ENCODE measurements at places on chromosomes 4 and X. TPM values are rescaled to one million over a fixed set of nuclear protein-coding genes. Genes with fewer than 3 reads are reported as not detected.

DNA sequence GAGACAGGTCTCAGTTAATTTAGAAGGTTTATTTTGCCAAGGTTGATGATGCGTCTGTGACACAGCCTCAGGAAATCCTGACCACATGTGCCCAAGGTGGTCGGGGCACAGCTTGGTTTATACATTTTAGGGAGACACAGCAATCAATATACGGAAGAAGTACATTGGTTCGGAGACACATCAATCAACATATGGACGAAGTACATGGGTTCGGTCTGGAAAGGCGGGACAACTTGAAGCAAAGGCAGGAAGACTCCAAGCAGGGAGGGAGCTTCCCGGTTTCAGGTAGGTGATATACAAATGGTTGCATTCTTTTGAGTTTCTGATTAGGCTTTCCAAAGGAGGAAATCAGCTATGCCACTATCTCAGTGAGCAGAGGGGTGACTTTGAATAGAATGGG, 225.2 kb upstream of the ZFP42 start:
- DNase-seq: no peak

DNA sequence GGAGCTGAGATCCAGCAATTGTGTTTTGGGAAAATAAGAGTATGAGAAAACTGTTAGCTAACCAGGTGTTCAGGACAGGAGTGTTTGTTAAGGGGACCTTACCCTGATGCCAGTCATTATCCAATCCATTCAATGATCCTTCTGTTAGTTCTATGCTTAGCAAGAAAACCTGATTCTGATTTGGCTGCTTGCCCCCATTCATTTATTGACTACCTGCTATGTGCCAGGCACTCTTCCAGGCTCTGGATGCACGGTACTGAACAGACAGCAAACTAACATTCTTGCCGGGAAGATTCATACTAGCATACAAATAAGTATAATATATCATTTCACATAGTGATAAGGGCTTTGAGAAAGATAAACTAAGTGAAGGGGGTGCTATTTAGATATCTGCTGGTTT, 1.0 kb upstream of the MECP2 start:
- no peak for DNase-seq

GRCh38 chr4:1255151-1255550, 6.2 kb upstream of the CTBP1 start:
- DNase-seq: no peak

DNA sequence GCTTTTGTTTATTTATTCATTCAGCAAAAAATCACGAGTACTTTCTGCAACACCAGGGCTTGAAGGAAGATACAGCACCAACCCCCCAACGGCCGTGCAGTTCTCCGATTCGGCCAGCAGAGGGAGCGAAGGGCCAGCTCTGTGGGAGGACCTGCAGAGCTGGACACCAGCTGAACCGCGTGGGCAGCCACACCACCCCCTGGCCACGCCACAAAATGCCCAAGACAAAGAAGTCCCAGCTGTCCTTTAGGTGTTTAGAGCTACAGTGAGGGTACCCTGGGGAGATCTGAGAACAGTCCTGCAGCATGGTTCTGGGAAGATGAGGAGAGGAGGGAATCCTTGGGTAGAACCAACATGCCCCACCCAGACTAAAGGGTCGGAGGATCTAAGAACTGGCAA, 83.1 kb downstream of the RELL1 start:
- peak; percentile 64 for DNase-seq

GRCh38 chrX:16733013-16733412, 13.6 kb downstream of the SYAP1 start:
- DNase-seq: no peak

- no peak for DNase-seq
Measured at GRCh38 chr4:136112116-136112515, 1420.2 kb downstream of the PCDH18 start.

- DNase-seq: no peak
Measured at GRCh38 chr4:76977736-76978350, 28.3 kb downstream of the SEPTIN11 start.

DNA sequence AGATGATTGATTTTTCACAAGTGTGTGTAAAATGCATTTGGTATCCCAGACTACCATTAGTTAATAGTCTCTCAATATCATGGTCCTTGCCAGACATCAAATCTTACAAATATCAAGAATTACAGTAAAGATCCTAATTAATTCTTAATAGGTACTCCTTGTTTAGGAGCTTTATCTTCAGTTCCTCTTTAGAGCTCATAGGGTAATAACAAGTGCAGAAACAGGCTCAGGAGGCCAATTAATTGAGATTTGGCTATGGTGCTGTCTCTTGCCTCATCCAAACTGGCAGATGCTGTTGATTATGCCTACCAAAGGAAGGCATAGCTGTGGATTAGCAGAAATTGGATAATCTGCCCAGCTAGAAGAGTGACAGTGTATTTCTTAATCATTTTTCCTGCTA, 6.9 kb downstream of the MTMR1 start:
- no peak for DNase-seq

- DNase-seq: no peak
Measured at GRCh38 chr4:8192748-8193738, 6.0 kb upstream of the SH3TC1 start.

DNA sequence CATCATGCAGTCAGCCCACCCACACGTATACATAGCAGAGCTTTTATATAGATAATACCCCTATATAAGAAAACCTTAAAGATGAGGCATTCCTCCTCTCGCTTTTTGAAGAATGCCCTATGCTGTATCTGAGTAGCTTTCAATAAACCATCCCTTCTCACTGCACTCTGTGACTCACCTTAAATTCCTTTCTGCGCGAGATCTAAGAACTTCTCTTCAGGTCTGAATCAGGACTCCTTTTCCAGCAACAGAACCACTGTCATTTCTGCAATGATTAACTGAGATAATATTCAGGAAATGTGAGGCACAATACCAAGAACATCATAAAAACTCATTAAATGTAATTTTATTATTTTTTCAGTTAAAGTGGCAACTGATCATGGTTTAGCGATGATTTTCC, 76.4 kb upstream of the DCLK2 start:
- DNase-seq: no peak

DNA sequence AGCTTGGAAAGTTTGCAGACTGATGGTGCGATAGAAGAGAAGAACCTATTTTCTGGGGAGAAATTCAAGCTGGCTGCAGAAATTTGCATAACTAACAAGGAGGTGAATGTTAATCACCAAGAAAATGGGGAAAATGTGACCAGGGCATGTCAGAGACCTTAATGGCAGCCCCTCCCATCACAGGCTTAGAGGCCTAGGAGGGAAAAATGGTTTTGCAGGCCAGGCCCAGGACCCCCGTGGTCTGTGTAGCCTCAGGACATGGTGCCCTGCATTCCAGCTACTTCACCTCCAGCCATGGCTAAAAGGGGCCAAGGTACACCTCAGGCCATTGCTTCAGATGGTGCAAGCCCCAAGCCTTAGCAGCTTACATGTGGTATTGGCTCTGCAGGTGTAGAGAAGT, 207.1 kb upstream of the CXorf66 start:
- DNase-seq: no peak

DNA sequence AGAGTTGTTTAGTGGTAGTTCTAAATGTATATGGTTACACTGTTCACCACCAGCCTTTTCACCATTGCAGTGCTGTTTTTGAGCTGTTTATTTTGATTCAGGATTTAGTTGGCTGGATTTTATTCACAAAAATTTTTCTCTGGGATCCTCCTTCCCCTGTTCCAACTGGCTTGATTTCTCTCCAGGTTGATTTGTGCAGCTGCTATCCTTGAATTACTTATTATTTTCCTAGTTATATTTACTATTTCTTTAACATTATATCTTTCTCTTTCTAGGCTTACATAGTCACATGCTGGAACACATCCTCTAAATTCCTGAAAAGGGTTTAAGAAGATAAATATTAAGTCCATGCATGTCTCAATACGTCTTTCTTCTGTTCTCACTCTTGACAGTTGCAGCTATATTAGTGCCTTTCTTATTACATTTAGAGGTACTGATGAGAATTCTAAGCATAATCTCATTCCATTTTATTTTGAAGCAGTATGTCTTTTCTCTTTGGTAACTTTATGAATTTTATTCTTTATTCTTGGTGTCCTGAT, 82.2 kb downstream of the SUPT20HL2 start:
- no peak for DNase-seq

DNA sequence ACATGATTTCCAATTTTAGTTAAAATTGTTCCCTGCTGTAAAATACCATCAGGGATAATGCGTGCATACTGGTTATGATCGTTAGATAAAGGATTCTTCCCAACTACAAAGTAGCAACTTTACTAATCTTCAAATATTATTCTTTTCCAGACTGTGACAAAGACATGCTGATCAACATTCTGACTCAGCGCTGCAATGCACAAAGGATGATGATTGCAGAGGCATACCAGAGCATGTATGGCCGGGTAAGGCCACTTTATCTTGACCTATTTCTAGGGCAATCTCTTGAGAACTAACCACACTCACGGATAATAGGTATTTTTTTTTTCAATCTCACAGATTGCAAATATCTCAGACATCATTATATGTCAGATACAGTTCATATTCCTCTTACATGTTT, 47.0 kb downstream of the ANXA10 start:
- DNase-seq: no peak

- DNase-seq: no peak
Measured at GRCh38 chrX:38313190-38313589, 14.1 kb downstream of the RPGR start.

DNA sequence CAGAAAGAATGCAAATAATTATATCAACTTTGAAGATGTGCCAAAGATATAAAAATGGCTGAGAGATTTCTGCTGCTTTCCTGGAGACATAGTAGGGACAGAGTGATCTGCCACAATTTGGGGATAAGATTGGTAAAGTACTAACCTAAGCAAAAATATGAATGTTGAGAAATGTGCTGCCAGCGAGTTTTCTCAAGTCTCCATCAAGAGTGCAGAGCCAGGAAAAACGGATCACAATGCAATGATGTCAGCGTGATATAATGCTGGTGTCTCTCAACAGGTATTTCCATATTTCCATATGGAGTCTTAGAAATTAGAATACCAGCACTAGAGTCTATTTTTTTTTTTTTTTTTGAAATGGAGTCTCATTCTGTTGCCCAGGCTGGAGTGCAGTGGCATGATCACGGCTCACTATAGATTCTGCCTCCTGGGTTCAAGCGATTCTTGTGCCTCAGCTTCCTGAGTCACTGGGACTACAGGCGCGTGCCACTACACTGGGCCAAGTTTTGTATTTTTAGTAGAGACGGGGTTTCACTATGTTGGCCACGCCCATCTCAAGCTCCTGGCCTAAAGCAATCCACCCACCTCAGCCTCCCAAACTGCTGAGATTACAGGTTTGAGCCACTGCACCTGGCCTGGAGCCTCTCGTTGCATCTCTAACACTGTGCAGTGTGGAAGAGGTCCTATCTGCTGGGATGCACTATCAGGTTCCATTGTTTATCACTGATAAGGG, 893.5 kb downstream of the TRIML1 start:
- DNase-seq: no peak

GRCh38 chr4:55158957-55159356, 33.6 kb upstream of the KDR start:
- DNase-seq: no peak

- no peak for DNase-seq
Measured at GRCh38 chr4:118953276-118953675, 64.6 kb downstream of the SYNPO2 start.

DNA sequence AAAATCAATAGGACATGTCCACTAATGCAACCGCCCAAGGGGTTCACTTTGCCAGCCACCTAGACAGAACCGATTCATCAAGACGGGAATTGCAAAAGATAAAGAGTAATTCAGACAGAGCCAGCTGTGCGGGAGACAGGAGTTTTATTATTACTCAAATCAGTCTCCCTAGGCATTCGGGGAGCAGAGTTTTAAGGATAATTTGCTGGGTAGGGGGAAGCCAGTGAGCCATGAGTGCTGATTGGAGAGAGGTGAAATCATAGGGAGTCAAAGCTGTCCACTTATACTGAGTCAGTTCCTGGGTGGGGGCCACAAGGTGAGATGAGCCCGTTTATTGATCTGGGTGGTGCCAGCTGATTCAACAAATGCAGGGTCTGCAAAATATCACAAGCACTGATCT, 8.5 kb downstream of the TMEM184C start:
- no peak for DNase-seq

DNA sequence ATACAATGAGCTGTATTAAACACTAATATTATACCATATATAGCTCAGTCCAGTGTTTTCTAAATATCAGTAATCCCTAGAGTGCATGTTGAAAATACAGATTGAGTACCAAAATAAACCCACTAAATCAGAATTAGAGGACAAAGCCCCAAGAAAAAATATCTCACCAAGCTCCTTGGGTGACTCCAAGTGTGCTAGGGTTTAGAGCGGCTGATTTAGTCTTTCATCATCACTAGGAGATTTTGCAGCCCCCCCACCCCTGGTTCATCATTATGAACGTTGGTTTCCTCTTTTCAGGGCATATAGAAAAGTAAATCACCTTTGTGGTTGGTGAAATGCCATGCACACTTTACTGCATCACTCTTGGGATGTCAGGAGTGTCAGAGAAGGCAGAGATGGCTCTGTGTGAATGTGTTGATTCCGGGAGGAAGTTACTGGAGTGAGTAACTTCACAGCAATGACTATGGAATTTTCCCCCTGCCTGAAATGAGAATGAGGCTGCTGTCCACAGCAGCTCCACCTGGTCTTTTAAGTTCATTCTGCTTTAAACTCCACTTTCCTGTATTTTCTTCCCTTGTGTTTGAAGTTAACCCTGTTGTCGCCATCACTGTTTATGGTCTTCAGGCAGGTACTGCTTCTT, 25.2 kb upstream of the ANAPC4 start:
- no peak for DNase-seq

GRCh38 chrX:13662355-13662791, 9.4 kb downstream of the TCEANC start:
- no peak for DNase-seq

GRCh38 chrX:40104630-40104984, 6.8 kb upstream of the BCOR start:
- DNase-seq: no peak

GRCh38 chrX:17039826-17040225, 93.4 kb downstream of the REPS2 start:
- no peak for DNase-seq

- DNase-seq: no peak
Measured at GRCh38 chr4:137510557-137511265, 21.6 kb downstream of the PCDH18 start.

PAGE2 gene
- not detected for total RNA-seq

RAB9A gene
- 21.0 TPM for total RNA-seq

SPINK2 gene
- 3.9 TPM for total RNA-seq

RAB39B gene
- total RNA-seq: 12.8 TPM

SLC2A9 gene
- total RNA-seq: 5.2 TPM
